Fibroblast of skin of abdomen (primary cell): ENCODE measurements at places on chromosomes 2 and 18.

GRCh38 chr18:3513481-3513880 is 63.5 kb downstream of the TGIF1 start:
- DNase-seq, result no peak

DNA sequence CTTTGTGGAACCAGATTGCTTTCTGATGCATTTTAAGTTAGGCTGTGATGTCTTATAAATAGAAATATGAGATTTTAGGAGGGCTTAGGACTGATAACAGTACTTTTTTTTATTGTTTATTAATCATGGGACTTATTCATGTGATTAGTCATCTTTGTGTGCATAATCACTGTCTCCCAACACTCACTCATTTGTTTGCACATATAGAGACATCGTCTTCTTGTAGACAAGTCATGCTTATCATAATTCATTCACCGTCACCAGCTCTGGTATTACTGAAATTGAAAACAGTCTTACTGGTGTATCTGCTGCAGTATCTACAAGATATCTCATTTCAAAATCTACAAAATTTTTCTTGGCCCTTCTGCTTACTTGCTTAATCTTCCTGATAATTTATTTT is 45.8 kb downstream of the WDR7 start:
- peak; percentile 13 for DNase-seq

- no peak for DNase-seq
These were observed 26.2 kb downstream of the PCBP1 start for GRCh38 chr2:70113359-70114070.

- no peak for DNase-seq
These were observed 8.9 kb downstream of the KRTCAP3 start for GRCh38 chr2:27451095-27451494.

- no peak for DNase-seq
These were observed 42.9 kb upstream of the ASB1 start for GRCh38 chr2:238383743-238384380.

DNA sequence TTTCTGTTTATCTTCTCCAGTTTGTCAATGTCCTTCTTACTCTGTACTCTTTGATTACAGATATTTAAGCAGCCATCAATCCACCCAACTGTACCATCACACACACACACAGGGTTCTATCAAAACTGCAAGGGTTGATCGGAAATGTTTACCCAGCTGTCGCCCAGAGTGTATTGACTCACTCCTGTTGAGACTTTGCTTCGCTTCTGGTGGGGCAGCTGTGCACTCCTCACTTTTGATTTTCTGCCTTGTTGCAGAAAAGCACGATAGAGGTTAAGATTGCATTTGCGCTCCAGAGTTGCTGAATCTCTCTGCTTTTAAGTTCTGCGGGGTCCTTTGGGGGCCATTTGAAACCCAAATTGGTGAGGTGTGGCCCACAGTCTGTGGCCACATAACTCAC is 216.2 kb downstream of the SETBP1 start:
- no peak for DNase-seq

- DNase-seq, result no peak
These were observed 10.4 kb upstream of the KCNF1 start for GRCh38 chr2:10901160-10901939.

- DNase-seq, result no peak
These were observed 67.0 kb downstream of the MAP4K3 start for GRCh38 chr2:39370101-39370500.

DNA sequence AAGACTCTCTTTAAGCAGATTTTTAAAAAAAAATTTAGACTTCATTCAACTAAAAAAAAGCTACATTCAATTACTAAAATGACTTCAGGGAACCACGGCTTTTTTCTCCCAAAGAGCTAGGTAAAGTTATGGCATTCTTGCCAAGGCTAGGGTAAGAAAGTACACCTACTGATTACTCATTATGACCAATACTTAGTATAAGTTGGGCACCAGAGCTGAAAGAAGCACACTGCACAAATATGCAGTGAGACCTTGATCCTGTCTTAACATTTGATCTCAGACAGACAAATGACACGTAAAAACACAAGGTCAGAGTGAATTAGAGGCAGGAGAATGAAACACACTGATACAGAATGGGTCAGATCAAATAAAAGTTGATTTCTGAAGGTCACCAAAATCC is 88.7 kb downstream of the THADA start:
- DNase-seq, result no peak

GRCh38 chr2:166148500-166149400 is 20.9 kb upstream of the SCN1A start:
- DNase-seq, result no peak

DNA sequence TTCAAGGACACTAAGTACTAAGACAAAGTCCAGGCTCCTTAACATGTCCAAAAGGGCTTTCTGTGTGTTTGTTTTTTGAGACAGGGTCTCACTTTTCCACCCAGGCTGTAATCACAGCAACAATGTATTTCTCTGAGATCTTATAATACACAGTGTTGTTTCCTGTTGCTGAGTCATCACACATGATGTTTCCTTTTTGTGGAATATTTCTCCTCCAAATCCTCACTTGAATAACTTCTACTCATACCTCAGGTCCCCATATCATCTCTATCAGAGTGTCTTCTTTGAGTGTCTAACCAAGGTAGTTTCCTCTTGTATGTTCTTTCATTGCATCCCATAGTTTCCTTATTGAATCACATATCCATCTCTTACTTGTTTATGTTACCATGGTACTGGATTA is 632.0 kb upstream of the PIK3C3 start:
- no peak for DNase-seq

DNA sequence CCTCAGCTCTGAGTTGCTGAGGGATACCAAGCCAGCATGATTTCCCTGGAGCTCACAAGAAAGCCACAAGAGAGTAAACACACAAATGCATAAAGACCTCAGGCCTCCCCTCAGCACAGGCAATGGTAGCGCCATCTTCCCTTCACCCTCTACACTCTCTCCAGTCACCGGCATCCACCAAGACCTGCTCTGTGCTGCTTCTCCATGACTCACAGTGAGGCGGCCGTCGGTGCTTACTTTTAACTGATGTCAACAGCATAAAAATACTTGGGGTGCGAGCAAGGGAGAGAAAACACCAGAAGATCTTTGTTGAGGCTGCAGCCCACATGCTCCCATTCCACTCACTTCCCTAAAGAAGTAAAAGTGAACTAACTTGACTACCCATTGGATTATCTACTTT is 46.7 kb downstream of the L3MBTL4 start:
- DNase-seq, result no peak

DNA sequence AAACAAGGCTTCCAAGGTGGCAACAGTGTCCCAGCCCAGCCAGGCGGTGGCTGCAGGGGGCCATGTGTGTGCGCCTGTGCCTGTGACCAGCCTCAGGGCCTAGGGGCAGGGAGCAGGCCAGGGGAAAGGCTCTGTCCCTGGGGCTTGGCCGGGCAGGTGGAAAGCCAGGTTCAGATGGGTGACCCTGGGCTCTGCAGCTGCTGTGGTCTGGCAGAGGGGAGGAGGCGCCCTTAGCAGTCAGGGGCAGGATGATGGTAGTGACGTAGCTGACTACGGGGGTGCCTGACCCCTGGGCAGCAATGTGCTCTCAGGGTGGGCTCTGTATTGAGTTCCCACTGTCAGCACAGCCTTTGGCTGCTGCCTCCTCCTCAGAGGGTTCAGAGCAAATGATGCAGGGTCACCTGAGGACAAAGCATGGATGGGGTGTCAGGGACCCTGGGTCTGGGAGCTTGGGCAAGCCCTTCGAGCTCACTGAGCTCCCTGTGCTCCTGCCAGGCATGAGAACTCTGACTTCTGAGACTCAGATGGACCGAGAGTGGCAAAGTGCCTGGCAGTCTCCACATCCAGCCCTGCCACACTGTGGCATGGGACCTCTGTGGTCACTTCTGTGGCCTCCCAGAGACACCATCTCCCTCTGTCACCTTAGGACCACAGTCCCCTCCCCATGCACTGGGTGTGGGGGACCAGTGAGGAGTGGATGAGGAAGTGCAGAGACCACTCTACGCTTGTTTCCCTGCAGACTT is 56.6 kb upstream of the ALPP start:
- no peak for DNase-seq

DNA sequence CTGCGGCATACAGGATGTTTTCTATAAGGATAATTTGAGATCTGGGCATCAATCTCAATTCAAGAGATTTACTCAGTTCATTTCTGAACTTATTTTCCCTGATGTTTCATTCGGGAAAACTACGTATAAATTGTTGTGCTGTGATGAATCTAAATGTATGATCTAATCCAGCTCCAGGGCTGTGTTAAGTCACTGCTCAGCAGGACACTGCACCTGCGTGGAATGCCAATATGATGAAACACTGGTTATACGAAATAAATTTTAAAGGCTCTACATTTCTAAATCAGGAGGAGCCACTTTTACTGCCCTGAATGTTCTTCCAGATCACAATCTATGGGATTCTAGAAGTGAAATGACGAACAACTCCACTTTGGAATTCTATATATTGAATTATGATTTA is 259.0 kb downstream of the HNMT start:
- no peak for DNase-seq

GRCh38 chr2:38925982-38926381 is 36.3 kb downstream of the ARHGEF33 start:
- no peak for DNase-seq

- peak; percentile 98 for DNase-seq
These were observed 344.8 kb downstream of the TGIF1 start for GRCh38 chr18:3794537-3795348.

- peak; percentile 12 for DNase-seq
These were observed 559 bp downstream of the TMEM37 start for GRCh38 chr2:119431976-119432850.

DNA sequence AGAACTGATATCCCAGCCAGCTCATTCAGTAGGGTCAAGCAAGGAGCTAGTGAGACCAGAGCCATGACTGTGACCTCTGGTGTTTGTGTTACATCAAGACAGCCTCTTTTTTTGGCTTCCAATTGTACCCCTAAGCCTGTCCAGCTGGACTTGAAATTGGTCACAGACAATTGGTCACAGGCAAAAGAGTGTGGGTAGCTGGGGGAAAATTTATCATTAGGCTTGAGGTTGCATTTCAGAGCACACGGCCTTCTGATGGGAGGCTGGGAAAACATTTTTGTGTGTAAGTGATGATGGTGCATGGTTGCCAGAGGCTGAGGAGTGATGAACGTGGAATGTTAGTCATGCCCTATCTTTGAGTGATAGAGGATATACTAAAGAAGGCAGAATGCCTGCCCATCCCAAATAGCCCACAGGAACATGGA is 285.1 kb upstream of the SLC14A2 start:
- DNase-seq, result peak; percentile 38
